ENCODE measurements at places on chromosomes 3 and 15.

DNA sequence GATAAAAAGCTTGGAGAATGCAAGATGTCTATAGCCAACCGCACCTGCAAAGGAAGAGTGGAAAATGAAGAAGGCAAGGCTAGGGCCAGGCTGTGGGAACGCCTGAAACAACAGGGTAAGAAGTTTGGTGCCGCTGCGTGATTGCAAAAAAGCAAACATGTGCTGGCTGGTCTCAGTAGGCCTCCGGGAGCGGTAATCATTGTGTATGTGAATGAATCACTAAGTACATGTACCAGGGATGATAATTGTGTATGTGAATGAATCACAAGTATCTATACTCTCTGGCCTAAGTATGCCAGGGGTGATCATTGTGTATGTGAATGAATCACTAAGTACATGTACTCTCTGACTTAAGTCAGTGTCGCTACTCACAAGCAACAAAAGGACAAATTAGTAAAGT, 40.3 kb upstream of the PARL start:
- no peak for DNase-seq

DNA sequence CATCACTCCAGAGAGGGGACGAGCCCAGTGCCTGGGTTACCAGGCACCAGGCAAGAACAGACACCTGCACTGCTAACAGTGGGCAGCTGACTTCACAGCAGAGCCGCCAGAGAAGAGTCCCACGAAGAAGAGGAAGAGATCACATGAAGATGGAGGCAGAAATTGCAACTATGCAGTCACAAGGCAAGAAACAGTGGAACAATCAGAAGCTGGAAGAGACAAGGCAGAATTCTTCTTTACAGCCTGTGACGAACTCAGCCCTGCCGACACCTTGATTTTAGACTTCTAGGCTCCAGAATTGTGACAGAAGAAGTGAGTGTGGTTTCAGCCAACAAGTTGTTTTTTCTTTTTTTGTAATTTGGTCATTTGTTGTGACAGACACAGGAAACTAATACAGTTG, 59.2 kb downstream of the IL12A start:
- DNase-seq, result no peak

- no peak for DNase-seq
Observed at GRCh38 chr3:187767266-187768012, 22.2 kb upstream of the BCL6 start.

DNA sequence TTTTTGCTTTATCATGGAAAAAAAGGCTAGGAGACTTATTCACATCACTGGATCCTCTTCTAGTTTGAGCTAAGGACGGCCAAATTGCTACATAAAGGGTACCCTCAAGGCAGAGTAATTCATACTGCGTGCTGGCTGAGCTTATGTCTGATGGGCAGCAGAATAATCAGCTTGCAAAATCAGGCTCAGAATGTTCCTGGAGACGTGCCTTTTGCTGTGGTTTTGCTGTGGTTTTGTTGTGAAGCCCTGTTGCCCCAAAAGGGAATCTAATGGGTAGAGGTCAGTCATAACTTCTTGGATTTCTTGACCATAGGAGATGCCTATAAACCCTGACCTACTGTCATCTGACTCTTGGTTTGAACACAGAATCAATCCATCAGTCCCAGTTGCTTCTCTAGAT, 189.9 kb downstream of the SOX2 start:
- DNase-seq, result no peak

DNA sequence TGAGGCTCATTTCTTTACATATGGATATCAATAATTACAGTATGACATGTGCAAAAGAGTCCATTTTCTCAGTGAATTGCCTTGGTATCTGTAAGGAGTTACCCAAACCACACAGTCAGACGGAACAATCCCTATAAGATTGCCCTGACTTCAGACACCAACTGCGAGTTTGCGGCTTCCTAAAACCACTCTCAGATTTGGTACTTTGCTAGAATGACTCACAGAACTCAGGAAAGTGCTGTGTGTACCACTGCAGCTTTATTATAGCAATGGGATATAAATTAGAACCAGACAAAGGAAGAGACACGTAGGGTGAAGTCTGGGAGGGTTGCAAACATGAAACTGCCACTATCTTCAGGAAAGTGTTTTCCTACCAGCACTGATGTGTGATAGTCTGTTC, 45.8 kb upstream of the ATP13A3 start:
- no peak for DNase-seq

DNA sequence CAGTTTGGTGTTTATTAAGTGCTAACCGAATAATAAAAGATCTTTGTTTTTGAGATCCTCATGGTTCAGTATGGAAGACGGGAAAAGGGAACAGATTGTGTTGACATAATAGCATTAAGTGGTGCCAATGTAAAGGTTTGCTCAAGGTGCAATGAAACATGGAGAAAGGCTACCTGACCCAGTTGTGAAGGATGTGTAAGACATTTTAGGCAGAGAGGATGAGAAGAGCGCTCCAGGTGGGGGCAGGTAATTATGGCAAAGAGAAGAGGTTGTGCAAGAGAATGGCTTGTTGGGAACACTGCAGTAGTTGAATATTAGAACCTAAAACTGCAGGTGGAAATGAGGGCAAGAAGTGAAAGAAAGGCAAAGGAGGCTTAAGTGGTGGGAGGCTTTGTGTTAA, 140.8 kb downstream of the DIPK2A start:
- DNase-seq, result no peak

- no peak for DNase-seq
Observed at GRCh38 chr3:64985072-64985471, 297.3 kb upstream of the ADAMTS9 start.

GRCh38 chr15:101795455-101795854, 7.9 kb upstream of the OR4F6 start:
- DNase-seq, result no peak

GRCh38 chr3:121362035-121362734, 183.6 kb downstream of the POLQ start:
- no peak for DNase-seq

GRCh38 chr3:80087767-80088166, 320.0 kb upstream of the ROBO1 start:
- no peak for DNase-seq
